KBM-7 (cell line): ENCODE measurements at places on chromosomes 13 and 19.

- no peak for DNase-seq
These were observed 248.3 kb downstream of the DLEU7 start for GRCh38 chr13:50595196-50595595.

DNA sequence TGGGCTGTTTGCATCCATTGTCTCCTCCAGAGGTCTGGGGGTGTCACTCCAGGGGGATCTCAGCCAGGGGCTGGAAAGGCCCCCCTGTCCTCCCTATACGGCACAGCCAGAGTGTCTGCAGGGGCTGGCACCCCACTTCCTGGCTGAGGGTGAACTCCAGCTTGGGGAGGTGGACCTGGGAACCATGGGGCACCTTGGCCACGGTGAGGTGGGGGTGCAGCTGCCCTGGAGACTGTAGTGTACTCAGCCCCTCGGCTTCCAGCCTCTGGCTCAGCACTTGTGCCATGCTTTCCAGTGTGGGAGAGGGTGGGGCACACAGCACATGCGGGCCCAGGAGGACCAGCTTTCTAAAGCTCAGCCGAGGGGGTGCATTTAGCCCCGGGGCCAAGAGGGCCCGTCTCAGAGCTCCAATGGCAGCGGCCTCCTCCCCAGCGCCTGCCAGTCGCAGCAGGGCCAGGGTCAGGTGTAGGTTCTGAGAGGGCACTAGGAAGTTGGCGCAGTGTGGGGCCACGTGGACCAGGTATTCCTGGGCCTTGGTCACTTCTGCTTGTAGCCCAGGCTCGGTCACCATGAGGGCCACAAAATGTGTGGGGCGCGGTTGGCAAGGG is 1.4 kb downstream of the LENG9 start:
- DNase-seq, result no peak

GRCh38 chr13:102318233-102318632 is 83.6 kb downstream of the FGF14 start:
- no peak for DNase-seq

GRCh38 chr19:54888239-54888638 is 14.2 kb downstream of the FCAR start:
- no peak for DNase-seq

DNA sequence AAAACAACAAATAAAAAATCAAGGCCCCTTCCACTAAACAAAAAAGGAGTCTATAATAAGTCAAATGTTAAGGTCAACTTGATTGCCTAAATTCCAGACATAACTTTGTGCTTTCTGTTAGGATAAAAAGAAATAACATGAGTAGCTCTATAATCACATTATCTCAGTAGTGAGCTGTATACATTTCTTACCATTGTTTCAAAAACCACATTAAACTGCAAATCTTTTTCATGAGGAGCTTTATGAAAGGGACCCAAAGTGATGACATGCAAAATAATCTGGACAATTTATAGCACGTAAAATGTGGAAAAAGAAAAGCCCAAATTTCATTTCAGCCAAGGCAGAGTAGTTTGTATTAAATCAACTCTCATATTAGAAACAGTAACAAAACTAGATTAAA is 269.2 kb downstream of the KLF12 start:
- no peak for DNase-seq

GRCh38 chr13:22880741-22881720 is 299.7 kb upstream of the SGCG start:
- no peak for DNase-seq

- no peak for DNase-seq
These were observed 38.8 kb downstream of the ZNF611 start for GRCh38 chr19:52695996-52696395.

DNA sequence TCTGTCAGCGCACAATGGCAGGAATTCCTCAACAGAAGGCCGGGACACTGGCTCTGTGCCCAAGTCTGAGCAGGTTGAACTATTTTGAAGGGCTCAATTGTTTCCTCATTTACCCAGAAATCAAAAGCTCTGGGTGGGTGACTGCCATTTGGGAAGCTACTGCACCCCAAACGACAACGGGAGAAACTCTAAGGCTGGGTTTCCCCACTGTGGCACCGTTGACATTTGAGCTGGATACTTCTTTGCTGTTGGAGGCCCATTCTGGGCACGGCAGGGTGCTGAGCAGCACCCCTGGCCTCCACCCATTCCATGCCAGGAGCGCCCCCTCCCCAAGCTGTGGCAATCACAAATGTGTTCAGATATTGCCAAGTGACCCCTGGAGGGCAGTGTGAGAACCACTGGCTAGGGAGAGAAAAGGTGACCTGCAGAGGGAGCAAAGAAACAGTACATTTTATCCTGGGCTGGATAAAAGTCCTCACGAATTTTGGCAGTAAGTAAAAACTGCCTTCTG is 62.5 kb downstream of the RFX2 start:
- peak; percentile 44 for DNase-seq

DNA sequence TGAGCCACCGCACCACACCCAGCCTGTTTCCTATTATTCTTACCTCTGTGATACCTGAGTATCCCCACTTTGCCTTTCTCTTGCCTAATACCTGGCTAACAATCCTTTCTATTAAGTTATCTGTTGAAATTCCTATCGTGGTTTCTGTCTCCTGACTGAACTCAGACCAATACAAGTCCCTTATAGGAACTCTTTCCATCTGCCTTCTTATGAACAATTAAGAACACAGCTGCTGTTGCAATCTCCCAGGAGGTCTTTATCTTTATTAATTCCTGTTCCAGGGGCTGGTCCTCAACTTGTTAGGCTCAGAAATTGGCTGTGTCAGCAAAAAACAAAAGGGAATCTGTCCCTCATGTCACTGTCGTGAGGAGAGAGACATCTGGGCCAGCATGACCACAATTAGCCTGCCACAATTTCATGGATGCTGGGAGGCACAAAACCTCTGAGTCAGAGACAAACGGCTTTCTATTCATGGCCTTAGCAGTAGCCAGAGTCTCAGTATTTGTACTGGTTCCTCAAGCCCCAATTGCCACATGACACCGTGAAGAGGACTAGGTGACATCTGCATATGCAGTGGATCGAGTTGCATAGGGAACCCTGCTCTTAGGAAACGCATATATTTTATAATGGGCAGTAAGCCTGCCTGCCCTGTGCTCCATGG is 58.2 kb downstream of the NUFIP1 start:
- no peak for DNase-seq

DNA sequence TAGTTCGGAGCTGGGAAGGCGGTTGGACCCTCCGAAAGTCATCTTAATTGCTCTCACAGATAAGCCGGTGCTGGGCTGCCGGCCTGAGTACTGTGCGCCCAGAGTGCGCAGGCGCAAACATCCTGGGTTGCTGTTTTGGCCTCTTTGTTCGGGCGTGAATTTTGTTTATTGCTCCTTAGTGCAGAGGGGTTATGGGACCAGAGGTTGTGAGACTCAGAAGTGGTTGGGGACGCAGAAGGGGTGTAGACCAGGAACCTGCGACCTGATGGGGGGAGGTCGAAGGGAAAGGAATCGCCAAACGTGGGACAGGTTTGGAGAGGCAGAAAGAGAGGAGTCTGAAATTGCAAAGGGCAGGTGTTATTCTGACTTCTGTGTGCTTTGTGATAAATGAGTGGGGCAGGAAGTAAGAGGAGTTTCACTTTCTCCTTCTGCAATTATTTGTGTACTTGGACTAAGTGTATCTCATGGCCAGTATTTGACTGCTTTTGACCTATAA is 607 bp upstream of the ZNF566 start:
- no peak for DNase-seq

GRCh38 chr13:97114651-97115050 is 107.5 kb upstream of the MBNL2 start:
- DNase-seq, result no peak

- DNase-seq, result no peak
These were observed 75.1 kb downstream of the GNG7 start for GRCh38 chr19:2627319-2627829.

DNA sequence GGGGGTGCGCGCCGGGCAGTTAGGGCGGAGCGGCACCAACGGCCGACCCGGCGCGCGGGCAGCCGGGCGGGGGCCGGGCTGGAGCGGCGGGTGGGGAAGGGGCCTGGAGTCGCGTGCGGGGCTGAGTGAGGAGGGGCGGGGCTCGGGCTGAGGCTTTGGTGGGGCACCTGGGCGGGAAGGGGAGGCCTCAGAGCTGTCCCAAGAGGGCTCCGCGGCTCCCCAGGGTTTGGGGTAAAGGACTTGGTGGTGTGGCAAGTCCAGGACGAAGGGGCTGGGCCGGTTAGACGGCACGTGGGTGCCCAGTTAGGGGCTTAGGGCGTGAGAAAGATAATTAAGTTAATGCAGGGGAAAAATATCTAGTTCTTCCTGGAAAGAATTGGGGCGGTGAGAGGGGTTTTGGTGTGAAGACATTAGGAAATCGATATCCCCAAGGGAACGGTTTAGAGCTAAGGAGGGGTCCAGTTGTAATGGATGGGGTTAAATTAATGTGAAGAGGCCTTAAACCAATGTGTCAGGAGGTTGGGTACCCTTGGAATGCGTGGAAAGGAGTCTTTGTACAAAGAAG is 496 bp downstream of the ZNF574 start:
- DNase-seq, result peak; percentile 12

GRCh38 chr13:107512551-107512950 is 702.8 kb downstream of the LIG4 start:
- no peak for DNase-seq

DNA sequence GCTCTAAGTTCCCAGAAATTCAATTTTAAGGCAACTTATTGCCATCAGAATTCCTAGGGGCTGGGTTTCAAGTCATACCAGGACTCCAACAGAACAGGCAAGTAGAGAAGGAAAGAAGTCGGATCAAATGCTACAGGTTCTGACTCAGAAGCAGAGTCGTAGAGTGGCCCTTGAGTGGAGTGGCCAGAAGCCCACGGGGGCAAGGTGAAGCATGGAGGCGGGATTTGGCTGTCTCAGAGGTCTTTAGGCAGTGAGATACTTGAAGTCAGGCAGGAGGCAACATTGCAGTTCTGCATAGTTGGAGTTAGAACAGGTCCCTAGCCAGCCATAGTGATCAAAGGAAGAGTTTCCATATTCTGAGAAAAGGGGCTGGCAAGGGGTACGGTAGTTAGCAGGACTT is 111.6 kb downstream of the NHLRC3 start:
- no peak for DNase-seq

DNA sequence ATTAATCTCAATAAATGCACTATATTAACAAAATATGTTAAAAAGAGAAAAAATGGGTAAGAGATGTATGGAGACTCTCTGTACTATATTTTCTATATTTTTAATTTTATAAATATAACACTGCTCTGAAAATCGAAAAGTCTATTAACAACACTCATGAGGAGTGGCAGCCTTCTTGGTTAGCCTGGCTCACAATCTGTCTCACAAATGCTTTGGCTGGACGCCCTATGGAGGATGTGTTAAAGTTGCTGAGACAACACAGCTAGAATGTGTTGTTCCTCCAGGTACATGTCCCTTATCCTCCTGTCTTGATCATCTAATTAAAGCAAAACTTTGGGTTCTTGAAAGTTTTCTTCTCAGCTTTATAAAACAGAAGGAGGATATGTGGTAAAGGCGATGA is 396.6 kb upstream of the PCDH20 start:
- no peak for DNase-seq

GRCh38 chr19:27746691-27747380 is 1466.1 kb downstream of the UQCRFS1 start:
- no peak for DNase-seq

GRCh38 chr13:30736461-30737320 is 1.3 kb downstream of the ALOX5AP start:
- no peak for DNase-seq

- no peak for DNase-seq
These were observed 606 bp downstream of the PRDX2 start for GRCh38 chr19:12800923-12801465.

DNA sequence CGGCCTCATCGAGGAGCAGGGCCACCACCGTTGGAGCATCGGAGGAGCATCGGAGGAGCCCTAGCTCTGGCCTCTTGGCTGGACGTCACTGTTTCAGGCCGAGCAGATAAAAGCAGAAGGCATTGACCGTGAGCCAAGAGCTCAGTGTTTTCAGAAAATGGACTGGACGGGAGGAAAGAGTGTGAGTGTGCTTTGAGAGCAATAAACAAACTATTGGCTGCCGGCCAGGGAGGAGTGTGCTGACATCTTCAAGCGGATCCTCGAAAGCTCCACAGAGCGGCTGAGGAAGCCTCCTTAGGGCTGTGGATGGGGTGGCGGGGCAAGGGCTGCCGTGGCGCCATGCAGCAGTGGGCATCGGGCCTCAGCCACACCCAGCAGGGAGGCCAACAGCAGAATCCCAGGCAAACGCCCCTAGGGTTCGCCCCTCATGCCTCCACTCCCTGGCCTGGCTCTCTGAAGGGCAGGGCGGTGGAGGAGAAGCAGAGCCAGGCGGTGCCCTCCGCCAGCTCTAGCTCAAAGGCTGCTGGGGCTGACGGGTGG is 41.8 kb downstream of the IRS2 start:
- DNase-seq, result no peak

DNA sequence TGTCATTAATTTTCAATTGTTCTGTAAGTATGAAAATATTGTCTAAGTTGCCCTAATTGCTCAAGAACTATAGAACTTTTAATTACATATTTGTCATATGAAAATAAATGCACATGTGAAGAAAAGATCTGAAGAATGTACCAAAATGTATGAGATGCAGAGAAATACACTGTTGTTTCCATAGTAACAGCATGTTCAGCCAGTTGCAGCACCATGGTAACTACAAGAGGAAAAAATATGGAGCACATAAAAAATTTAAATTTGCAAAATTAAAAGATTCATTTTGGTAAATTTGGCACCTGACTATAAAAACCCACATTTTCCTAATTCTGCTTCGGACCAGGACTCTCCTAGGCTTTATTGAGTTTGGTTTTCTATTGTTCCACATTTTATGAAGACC is 1170.0 kb upstream of the MIR17HG start:
- no peak for DNase-seq

GRCh38 chr19:48489608-48490216 is 20.5 kb downstream of the CYTH2 start:
- DNase-seq, result peak; percentile 80

GRCh38 chr19:45440873-45441654 is 17.3 kb upstream of the ERCC1 start:
- no peak for DNase-seq

GRCh38 chr13:103908274-103908673 is 842.1 kb upstream of the SLC10A2 start:
- DNase-seq, result no peak

- DNase-seq, result peak; percentile 96
These were observed 21.8 kb downstream of the OLFM2 start for GRCh38 chr19:9914315-9915207.

DNA sequence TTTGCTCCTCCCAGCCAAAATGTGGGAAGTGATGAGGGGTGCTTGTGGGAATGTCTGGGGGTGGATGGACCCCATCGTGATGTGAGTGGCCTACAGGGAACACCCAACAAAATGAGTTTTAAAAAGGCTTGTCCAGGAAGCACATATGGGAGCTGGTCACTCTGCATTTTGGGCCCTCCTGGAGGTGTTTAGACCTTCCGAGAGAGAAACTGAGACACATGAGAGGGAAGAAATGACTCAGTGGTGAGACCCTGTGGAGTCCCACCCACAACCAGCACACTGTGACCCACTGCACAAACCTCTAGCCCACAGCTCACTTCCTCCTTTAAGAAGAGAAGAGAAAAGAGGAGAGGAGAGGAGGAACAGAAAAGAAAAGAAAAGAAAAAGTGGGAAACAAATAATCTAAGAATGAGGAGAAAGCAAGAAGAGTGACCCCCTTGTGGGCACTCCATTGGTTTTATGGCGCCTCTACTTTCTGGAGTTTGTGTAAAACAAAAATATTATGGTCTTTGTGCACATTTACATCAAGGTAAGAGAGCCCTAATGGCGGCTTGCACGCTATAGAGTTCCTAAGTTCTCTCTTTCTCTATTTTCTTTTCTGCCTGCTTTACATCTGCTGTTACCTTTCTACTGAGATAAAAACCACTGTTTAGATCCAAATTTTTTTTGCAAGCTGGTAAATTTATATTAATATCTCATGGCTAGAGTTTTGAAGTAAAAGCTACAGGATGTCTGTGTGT is 13.3 kb upstream of the LILRB1 start:
- DNase-seq, result no peak

GRCh38 chr19:583198-583967 is 6.3 kb upstream of the HCN2 start:
- no peak for DNase-seq
